ENCODE measurements at places on chromosomes 6 and 20. TPM values are rescaled to one million over a fixed set of nuclear protein-coding genes. Genes with fewer than 3 reads are reported as not detected.

RIPPLY2 gene
- not detected for total RNA-seq

DCDC2 gene
- total RNA-seq: under 0.01 TPM

SIRPB2 gene
- total RNA-seq: 7.6 TPM

C2 gene
- 24.6 TPM for total RNA-seq

POLR1H gene
- 4.3 TPM for total RNA-seq

C6orf163 gene
- 3.9 TPM for total RNA-seq

Measured in stomach (tissue), 19 donors.